ENCODE measurements at places on chromosomes 7 and 10. TPM values are rescaled to one million over a fixed set of nuclear protein-coding genes. Genes with fewer than 3 reads are reported as not detected.

DNA sequence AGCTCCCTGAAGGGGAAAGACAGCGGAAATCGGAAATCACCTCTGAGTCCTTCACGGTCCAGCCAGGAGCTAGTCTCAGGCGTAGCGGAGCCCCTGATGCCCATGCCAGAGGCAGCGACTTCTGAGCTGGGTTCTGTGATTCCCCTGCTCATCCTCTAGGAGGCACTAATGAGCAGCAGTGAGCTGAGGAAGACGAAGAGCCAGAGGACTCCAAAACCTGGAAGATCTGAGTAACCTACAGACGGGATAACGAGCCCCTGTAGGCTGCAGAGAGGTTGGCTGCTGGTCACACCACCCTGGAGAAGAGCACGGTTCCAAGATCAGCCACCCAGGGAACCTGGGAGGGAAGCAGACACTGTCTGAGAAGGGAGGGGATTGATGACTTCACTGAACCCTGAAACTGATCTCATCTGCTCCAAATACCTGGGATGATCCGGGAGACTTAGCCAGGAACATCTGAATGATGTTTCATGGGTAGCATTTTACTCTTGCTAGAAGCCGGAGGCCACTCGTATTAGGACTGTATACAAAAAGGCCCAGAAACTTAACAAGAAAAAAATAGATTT lies 304.1 kb downstream of the PAXIP1 start:
- no peak for DNase-seq
- no peak overlapping the region for H3K4me3 ChIP-seq
- H3K36me3 ChIP-seq = no peaks in the 10 kb centered on the region
- H3K4me1 ChIP-seq = no peaks in the 10 kb centered on the region
- no peaks in the 10 kb centered on the region for H3K27me3 ChIP-seq

DNA sequence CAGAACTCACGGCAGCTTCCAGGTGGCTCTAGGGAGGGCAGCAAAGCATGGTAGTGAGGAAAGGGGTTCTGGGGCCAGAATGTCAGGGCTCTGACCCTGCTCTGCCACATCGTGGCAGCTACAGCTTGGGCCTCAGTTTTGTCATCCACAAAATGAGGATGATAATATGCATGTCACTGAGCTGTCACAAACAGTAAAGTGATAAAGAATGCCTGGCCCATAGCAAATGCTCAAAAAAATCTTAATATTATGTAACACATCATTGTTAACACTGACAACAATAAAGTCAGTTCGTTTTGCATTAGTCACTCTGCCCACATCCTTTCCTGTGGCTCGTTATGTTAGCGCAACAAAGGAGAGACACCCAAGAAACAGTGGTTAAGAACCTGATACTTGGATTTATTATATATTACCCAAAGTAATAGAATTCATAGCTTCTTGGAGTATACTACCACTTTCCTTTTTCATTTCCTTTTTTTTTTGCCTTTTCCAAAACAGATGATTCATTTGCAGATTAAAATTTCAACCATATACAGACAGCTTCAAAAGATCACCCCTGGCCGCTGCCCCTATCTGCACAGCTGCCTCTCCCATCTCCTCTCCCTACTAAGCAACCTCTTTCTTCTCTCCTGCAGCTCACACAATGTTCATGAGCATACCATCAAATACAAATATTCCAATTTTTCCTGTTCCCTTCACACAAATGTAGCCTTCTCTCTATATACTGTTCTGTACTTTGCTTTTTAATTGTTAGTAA lies 45.5 kb upstream of the DDC start:
- no peak overlapping the region for H3K27ac ChIP-seq
- peaks cover 24% of the 10 kb centered on the region for H3K36me3 ChIP-seq
- no peaks in the 10 kb centered on the region for H3K4me1 ChIP-seq
- no peaks in the 10 kb centered on the region for H3K27me3 ChIP-seq
- DNase-seq = no peak
- no peak overlapping the region for H3K4me3 ChIP-seq

DNA sequence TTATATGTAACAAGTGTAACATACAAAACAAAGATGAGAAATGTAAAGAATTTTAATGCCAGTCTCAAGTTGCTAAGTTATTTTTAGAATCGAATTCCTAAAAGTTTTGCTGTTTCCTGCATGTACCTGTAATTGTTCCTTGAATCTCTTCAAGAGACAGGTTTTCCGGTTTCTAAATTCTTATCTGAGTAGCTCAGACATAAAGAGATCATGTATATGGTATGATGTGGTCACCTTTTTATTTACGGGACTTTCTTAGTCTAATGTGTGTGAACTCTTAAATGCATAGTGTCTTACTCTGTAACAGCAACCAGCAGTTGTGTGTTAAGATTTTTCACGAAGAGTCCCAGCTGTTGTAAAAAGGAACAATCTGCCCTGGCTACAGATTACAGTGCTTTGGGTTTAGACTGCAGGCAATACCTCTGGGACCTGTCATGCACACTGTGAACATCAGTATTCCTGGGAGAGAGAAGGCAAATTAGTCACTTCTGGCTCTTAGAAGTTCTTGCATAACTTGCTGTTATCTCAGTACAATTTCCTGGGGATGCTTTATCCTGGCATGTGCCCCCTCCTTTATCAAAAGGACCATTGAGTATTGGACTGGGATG lies 263.4 kb downstream of the BICC1 start:
- H3K27ac ChIP-seq = no peak overlapping the region
- H3K27me3 ChIP-seq = no peaks in the 10 kb centered on the region
- peaks cover 45% of the 10 kb centered on the region for H3K4me1 ChIP-seq
- no peaks in the 10 kb centered on the region for H3K36me3 ChIP-seq
- no peak for DNase-seq

DNA sequence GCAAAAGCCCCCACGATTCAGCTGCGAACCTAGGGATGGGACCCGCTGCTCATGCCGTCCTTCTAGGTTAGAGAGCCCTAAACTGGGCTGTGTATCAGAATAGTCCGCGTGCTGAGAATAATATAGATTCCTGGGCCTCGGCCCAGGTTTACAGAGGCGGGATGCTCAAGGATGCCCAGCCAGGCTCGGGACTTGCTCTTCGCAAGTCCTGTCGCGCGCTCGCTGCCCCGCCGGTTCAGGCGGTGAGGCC lies 266 bp upstream of the STMP1 start:
- peak overlapping the region; percentile 87 for H3K4me3 ChIP-seq
- peaks cover 29% of the 10 kb centered on the region for H3K4me1 ChIP-seq
- no peak for DNase-seq
- no peaks in the 10 kb centered on the region for H3K27me3 ChIP-seq
- peaks cover 2% of the 10 kb centered on the region for H3K36me3 ChIP-seq

Gene PTPRN2
- total RNA-seq = 2.1 TPM

Gene PIK3CG
- total RNA-seq = 0.09 TPM

Gene MAGI2
- 36.9 TPM for total RNA-seq
